Left colon (tissue), 2 donors: ENCODE measurements at places on chromosomes 7 and 10.

- no peak for DNase-seq
Observed at GRCh38 chr10:21694631-21695030, 160.6 kb downstream of the MLLT10 start.

DNA sequence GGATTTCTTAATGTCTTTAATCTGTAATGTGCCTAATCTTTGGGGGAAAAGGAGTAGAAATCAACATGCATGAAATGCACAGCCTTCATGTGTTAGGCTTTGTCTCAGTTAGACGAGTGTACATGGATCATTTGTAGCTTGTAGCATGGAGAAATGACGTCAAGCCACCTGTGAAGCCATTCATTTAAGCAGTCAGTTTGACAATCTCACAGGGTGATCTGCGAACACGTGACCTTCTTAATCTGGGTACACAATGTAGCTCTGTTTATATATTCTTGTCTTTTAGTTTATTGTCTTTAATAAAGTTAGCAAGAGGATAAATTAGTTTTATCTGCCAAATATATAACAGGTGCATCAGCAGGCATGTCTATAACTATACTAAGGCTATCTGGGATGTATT is 351.9 kb upstream of the LRGUK start:
- DNase-seq: no peak

DNA sequence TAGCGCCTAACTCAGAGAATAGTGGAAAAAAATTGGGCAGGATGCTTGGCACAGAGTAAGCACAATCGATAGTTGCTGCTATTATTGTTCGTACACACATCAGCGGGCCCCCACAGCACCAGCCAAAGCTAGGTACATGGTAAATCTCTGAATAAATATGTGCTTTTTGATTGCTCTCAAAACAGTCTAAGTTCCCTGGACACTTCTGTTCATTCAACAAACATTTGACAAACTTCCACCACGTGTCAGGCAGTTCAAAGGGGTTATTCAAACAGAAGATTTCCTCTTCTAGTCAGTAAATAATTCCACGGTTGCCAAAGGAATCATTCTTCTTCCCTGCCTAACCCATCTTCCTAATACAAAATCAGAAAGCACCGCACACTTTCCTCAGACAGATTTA is 150.8 kb downstream of the DGKI start:
- DNase-seq: no peak

- no peak for DNase-seq
Observed at GRCh38 chr10:43327171-43327570, 44.3 kb upstream of the FXYD4 start.

GRCh38 chr7:86469680-86470295 is 173.9 kb upstream of the GRM3 start:
- DNase-seq: peak; percentile 27

GRCh38 chr7:129115676-129116075 is 28.8 kb upstream of the TSPAN33 start:
- DNase-seq: no peak

DNA sequence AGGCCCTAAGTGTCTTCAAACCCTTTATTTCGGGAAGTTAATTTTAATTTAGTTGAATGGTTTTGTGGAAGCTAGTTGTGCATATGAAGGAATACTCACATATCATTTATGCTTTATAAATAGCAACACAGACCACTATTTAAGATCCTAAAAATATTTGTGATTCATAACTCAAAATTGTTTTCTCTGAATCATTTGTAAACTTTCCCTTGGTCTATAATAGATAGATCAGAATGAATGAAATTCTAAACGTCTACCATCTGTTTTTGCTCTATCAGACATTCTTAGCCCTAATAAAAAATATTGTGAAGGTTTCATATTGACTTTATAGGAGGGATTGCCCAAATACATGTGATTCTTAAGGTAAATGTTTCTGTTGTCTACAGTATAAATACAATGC is 43.5 kb downstream of the LOXL4 start:
- no peak for DNase-seq

- no peak for DNase-seq
Observed at GRCh38 chr10:118595598-118596425, at the start of gene PRLHR. PRLHR (minus strand) TSS chr10:118595648; CDS start chr10:118595244, 404 bp downstream.

DNA sequence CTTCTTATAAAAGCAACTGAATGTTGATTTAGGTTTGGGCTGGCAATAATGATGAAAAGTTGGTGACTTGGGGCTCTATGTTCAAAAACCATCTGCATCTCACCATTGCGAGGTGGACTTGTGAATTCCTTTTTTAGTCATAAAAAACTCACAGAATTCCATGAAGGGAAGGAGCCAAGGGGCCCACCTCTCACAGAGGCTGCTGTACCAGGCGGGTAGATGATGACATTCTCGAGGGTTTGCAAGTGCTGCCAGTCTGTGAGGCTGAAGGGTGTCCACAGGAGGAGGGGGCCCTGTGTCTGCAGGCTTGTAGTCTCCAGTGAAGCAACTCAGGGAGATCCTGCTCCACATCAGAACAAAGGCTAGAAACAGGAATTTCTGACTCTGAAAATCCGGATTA is 195.5 kb upstream of the ZNF32 start:
- DNase-seq: no peak

- DNase-seq: no peak
Observed at GRCh38 chr7:120783721-120784120, 74.2 kb downstream of the TSPAN12 start.

GRCh38 chr7:112982441-112983063 is 104.1 kb downstream of the GPR85 start:
- DNase-seq: no peak

- no peak for DNase-seq
Observed at GRCh38 chr7:100642534-100642907, 1.2 kb upstream of the TFR2 start.

GRCh38 chr7:102119213-102119651 is 167.4 kb upstream of the SH2B2 start:
- no peak for DNase-seq

DNA sequence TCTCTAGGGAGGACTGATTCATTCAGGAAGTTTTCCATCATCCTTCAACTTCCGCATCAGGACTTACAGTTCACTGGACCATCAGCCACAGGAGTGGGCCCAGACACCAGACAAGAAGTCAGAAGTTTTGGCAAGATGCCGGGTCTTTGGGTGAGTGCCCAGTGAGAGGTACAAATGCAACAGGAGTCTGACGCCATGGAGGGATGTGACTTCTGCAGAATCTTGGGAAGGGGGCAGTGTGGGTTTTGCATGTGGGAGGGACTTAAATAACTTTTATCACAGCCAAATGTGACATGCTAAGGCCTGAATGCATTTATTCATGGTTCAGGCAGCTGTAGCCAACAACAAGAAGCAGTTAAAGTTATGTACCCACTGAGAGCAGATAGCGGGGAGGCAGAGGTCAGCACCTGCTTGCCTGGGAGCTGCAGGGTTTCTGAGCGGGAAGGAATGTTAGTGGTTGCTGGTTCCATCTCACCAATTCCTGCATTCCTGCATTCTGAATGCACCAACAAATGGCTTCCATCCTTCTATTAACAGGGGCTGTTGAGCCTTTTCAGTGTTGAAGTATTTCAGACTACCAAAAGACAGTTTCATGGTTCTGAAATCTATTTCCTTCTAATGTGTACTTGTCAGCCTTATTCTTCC is 375.2 kb downstream of the PAXIP1 start:
- no peak for DNase-seq

GRCh38 chr7:15567036-15567435 is 5.2 kb upstream of the AGMO start:
- DNase-seq: no peak

GRCh38 chr7:50957431-50957830 is 174.7 kb upstream of the GRB10 start:
- no peak for DNase-seq

GRCh38 chr7:158732494-158733219 is 28.1 kb upstream of the NCAPG2 start:
- no peak for DNase-seq

DNA sequence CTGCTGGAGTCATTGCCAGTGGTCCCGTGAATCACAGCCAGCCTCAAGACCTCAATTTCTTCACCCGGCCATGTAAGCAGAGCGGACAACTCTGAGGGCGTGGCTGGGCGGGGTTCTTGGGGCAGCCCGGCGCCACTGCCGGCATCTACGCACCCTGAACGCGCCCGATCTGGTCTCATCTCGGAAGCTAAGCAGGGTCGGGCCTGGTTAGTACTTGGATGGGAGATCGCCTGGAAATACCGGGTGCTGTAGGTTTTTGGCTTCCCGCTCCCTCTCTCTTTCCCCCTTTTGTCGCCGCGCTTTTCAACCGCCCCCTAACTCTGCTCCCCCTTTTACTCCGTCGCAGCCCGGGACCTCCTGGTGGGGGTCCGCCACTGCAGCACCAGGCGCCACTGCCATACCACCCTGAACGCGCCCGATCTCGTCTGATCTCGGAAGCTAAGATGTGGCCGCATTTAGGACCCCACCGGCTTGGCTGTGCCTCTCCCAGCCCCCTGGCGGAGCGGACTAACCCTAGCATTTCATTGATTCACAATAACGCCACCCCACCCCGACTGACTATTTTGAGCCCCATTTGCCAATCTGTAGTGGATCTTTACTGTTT is 25.3 kb downstream of the GARIN1A start:
- DNase-seq: no peak

DNA sequence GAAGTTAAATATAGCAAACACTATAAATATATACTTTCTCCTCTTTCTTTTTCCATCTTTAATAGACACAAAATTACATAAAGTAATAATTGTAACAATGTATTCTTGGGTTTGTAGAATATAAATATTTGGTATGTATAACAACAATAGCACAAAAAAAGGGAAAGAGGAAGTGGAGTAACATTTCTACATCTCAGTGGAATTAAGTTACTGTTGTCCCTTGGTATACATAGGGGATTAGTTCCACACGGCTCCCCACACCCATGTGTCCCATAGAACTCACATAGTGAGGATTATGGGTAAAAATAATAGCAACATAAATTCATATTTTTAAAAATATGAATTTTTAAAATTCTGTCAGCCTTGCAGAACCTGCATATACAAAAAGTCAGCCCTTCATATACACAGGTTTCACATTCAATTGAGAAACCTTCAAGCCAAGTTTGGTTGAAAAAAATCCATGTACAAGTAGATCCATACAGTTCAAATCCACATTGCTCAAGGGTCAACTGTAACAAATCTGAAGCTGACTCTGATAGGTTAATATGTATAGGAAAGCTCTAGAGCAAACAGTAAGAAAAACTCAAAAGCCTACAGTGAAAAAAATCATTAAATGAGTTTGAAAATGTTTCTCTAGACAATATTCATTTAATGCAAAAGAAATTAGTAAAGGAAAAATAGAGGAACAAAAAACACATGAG is 92.4 kb downstream of the HYCC1 start:
- DNase-seq: no peak

DNA sequence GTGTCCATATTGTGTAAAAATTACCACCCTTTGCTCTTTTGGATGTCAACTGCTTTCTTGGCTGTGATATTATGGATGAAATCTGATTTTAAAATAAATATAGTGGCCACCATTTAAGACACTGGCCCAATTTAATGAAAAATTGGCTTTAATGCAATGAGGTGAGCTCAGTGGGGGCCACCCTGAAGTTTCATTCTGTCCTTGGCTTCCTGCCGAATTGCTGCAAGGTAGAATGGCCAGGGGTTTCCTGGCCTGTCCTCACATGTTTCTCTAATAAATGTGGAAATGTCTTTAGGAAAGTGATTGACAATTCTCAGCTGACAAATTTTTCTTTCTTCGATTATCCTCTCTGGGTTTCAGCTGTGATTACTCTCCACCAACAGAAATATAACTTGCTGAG is 36.0 kb downstream of the DYNC1I1 start:
- no peak for DNase-seq

DNA sequence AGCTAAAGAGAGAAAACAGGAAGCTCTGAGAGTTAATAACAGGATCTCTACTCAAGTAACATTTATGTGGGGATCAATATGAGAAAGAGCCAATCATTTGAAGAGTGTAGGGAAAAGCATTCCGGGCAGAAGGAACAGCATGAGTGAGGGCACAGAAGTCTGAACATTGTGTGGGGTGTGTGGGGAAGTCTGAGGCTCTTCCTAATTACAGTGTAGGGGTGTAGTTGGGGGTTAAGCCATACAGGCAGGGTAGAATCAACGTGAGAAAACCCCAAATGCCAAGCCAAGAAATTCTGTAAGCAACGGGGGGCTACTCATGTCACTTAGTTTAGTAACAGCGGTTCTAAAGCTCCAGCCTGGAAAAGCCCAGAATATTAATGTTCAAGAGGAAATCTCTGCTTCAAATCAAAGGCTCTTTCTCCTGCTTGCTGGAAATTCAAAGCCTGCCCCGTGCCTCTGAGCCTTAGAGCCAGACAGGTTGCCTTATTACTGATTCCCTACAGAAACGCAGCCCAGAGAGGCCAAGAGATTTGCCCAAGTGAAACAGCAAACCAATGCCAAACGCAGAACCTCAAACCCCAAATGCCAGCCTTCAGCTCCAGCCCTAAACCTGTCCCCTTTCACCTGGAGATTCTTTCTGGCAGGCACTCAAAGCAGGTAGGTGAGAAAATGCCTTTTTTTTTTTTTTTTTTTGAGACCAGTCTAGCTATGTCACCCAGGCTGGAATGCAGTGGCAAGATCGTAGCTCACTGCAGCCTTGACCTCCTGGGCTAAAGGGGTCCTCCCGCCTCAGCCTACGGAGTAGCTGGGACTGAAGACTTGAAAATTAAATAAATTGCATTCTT is 36.1 kb downstream of the DNAJB12 start:
- DNase-seq: no peak

DNA sequence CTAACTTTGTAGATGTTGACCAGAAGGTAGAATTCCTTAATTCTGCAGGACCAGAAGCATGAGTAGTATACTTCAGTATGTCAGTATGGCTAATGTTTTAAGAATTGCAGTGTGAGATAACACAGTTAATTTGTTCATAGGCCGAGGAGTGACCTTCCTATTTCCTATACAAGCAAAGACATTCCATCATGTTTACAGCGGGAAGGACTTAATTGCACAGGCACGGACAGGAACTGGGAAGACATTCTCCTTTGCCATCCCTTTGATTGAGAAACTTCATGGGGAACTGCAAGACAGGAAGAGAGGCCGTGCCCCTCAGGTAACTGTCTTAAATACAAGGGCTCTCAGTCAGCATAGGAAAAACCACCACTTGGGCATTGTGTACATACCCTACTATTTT is 7.2 kb downstream of the DDX21 start:
- no peak for DNase-seq
